Stimulated activated CD4-positive, alpha-beta T cell treated with anti-CD3 and anti-CD28 coated beads, Interleukin-4, amount 100 ng/mL, for 4 hours (primary cell): ENCODE measurements at places on chromosomes 16 and 17.

GRCh38 chr17:17507465-17508011, 11.3 kb upstream of the RASD1 start:
- DNase-seq, result no peak

DNA sequence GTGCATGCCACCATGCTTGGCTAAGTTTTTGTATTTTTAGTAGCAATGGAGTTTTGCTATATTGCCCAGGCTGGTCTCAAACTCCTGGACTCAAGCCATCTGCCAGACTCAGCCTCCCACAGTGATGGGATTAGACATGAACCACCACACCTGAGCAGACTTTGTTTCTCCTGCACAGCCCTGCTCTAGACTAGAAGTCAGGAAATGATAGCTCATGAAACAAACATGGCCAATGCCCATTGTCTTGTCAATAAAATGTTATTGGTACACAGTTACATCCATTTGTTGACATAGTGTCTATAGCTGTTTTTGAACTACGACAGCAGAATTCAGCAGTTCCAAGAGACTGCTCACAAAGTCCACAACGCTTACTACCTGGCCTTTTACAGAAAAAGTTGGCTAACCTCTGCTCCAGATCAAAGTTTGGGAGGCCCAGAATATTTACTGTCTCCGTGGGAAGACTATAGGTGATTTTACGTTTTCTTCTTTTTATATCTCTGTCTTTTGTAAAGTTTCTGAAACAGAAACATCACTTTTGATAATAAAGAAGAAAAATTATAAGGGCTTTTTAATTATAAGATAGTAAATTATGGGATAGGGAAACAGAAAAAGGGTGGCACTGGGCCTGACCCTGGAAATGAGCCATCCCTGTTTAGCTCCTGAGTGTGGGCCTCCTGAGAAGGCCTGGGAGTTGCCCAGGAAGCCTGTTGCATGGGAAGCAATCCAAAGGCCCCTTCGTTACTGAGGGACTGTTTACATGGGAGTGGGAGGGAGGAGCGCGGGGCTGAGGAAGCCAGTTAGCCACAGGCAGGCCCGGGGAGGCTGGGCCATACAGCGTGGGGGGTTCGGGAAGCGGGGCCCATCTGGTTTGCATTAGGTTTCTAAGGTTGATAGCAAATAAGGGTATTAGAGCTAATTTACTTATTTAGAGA, 201.5 kb downstream of the IRF8 start:
- no peak for DNase-seq

- no peak for DNase-seq
These were observed 409 bp upstream of the C17orf107 start for GRCh38 chr17:4898927-4899326.

- DNase-seq, result no peak
These were observed 17.9 kb upstream of the ZFHX3 start for GRCh38 chr16:73065632-73066330.

- DNase-seq, result no peak
These were observed 42.3 kb downstream of the SCPEP1 start for GRCh38 chr17:57020208-57020607.

DNA sequence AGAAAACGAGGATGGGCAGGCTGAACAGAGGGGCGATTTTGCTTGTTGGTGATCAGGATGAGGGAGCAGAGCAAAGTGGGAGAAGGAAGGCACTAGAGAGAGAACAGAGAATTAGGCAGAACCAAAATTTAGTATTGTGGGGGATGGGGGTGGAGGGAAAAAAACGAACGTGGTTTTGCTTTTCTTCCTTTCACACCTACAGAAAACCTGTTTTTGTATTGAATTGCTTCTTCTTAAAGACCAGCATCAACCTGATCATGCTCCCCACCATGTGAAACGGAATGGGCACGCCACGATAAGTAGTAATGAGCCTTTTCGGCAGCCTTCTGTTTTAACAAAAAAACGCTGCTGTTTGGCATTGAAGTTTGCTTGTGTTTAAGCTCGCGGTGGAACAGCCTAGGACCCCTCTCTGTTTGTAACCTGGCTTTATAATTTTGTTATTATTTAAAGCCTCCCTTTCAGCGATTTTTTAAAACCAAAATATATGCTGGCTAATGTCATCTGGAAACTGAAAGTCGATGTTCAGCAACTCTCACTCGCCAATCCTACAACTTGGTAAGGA, 36.8 kb downstream of the ERCC4 start:
- no peak for DNase-seq
